ENCODE measurements at places on chromosomes 7 and 10. TPM values are rescaled to one million over a fixed set of nuclear protein-coding genes. Genes with fewer than 3 reads are reported as not detected.

CDH23 gene
- total RNA-seq, result 0.12 TPM

EZH2 gene
- total RNA-seq, result 27.8 TPM

LIPK gene
- total RNA-seq, result not detected

OR2A5 gene
- total RNA-seq, result not detected

PRKG1 gene
- 26.3 TPM for total RNA-seq

NANOS1 gene
- under 0.01 TPM for total RNA-seq

Measured in uterine smooth muscle cell (primary cell).